ENCODE measurements at places on chromosomes 3 and 15.

DNA sequence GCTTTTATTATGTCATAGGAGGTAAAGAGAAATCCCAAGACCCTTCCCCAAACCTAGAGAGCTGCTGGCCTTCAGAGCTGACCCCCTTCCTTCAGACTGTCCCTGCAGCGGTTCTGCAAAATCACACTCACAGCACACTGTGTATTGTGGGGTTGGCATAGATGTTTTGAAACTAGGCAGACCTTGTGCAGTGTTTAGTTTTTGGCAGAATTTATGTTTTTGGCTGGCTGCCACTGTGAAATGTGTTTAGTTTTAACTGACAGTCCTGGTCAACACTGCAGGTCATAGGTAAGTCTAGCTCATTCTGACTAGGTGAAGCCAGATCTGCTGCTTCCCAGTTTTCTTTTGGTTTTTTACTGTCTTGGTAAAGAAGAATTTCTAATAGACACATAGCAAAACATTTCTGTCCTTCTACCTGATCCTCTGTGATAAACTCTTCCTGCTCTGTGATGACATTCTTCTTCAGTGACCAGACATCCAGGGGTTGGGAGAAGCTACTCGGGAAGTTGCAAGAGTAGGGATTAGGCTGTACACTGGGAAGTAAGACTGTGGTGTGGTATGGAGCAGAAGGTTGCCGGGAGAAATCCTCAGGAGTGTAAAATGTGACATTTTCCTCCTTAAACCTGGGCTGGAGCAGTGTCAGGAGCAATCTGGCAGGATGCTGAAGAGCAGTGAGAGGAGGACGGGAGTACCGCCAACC, 209.6 kb upstream of the MCTP2 start:
- DNase-seq = no peak

GRCh38 chr3:10396083-10396482, 75.2 kb upstream of the SEC13 start:
- no peak for DNase-seq

GRCh38 chr3:53595660-53596059, 101.2 kb downstream of the CACNA1D start:
- DNase-seq = no peak

- no peak for DNase-seq
Measured at GRCh38 chr15:60757831-60758570, 279.1 kb upstream of the ICE2 start.

GRCh38 chr15:67049351-67050044, 15.9 kb upstream of the SMAD3 start:
- peak; percentile 62 for DNase-seq

DNA sequence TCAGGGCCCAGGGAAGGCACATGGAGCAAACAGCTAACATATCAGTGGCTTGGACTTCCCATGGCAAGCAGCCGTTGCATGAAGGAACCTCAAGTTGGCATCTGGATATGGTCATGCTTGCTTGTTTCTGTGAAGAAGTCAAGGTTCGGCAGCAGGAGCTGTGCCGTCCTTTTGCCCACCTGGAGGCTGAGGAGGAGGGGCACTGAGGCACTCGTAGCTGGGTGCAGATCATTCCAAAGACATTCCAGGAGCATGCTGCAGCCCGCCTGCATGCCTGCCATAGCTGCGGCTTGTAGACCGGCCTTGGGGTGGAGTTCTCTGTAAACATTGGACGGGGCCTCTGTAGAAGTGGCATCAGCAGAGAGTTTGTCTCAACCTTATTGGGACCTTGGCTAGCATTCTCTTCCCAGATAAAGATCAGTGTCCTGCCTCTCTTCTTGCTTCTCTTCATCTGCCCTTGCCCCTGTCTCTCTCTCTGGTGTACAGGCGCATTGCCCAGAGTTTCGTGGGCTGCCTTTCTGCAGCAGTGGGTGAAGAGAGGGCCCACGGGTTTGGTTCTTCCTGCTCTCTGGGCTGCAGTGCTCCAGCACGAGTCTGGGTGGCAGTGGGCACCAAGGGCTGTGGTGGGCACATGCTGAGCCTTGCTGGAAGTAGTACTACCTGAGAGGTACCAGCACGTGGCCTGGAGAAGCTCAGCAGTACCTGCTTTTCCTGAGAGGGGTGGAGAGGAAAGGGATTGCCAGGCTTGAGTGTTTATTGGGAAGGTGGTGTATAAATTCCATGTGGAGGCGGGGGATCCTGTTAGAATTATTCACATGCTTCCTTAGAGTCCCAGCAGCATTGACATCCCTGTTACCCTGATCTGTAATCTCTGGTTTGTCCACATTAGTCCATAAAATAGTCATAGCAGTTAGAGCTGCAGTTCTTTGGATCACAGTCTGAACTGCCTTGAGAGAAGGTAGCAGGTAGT, 49.4 kb downstream of the CHCHD6 start:
- peak; percentile 53 for DNase-seq

DNA sequence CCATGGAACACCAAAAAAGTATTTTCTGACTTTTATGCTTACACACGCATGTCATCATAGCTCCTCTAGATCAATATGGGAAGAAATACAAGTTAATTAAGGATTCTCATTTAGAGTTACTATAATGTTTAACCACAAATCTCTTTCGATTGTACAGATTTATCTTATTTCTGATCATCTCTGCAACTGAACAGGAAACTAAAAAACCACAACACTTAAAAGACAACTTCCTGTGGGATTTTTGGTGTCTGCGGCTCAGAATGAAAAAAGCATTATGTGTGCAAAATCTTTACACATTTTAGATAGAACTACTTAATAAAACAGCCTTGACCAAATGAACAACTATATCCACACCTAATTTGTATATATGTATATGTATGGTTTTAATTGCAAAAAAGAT, 3.0 kb upstream of the TJP1 start:
- no peak for DNase-seq

GRCh38 chr3:65671004-65671403, 367.7 kb downstream of the MAGI1 start:
- no peak for DNase-seq

DNA sequence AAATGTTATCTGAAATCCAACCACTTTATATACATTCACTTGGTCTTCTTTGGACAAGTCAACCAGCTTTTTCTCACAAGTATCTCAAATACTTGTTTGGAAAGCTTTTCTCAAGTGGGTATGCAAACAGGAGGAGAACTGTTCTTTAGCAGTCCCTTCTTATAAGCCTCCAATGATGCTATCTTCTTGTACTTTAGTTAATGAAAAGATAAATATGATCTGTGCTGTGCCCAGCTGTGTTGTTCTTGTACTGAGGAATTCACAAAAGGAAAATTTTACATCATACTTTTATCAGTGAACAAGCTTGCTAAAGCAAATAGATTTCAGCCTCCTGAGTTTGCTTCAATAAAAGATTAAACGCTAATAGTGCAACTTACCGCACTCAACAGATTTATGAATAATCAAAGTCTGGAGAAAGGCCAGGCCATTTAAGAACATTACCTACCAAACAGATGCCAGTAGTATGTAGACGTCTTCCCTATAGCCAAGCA, 395.2 kb downstream of the MECOM start:
- DNase-seq = no peak

DNA sequence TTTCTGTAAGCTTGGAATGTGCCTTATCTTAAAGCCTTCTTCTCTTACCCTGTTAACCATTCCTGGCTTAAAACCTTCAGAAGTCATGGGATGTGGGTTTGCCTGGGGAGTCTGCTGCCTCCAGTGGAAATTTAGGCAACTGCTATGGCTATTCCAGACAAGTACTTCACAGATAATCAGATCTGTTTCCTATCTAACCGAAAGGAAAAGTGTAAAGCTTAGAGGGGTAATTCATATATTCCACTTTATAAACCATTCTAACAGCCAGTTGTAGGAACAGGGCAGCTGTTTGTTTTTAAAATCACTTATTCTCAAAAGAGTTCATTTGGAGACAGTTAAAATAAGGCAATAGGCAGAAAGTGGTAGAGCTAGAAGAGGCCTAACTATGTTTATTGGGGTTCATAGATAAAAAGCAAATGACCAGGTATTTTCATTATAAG, 219.9 kb downstream of the TCF12 start:
- DNase-seq = peak; percentile 65
